ENCODE measurements at places on chromosomes 2 and 18.

DNA sequence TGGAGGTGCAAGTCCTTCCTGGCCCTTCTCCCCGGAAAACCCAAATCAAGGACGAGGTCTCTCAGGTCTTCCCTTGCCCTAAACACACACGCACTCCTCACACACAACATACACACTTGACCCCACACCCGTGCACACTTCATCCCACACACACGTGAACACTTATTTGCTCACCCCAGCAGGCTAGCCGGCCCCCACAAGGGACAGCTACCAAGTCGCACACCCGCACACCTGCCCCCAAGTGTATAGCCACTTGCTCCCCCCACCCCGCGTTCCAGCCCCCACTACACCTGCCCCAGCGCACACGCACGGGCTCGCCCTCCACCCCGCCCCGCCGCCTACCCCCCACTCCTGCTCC is 359 bp downstream of the TGFBRAP1 start:
- no peak for DNase-seq

GRCh38 chr2:66498289-66498975 is 63.5 kb downstream of the MEIS1 start:
- no peak for DNase-seq

- DNase-seq, result no peak
Observed at GRCh38 chr2:150468350-150468960, 19.0 kb downstream of the RND3 start.

GRCh38 chr18:48572402-48573126 is 33.7 kb downstream of the CTIF start:
- no peak for DNase-seq

GRCh38 chr2:81576713-81577112 is 1272.2 kb upstream of the LRRTM1 start:
- no peak for DNase-seq

GRCh38 chr2:1450915-1451314 is 37.7 kb downstream of the TPO start:
- no peak for DNase-seq

DNA sequence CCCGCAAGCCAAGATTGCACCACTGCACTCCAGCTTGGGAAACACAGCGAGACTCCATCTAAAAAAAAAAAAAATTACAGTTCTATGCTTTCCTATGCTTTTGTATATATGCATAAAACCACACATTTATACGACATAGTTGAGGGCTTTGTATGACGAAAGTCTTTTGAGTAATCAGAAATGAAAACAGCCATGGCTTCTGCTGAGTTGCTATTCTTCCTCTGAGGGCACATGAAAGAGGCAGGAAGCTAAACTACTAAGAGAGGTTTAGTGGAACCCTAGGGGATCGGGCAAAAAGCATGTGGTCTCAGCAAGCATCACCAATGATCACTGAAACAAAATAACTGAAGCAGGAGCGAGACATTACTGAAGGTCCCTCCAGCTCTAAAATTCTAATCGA is 99.6 kb downstream of the ZAP70 start:
- DNase-seq, result no peak

DNA sequence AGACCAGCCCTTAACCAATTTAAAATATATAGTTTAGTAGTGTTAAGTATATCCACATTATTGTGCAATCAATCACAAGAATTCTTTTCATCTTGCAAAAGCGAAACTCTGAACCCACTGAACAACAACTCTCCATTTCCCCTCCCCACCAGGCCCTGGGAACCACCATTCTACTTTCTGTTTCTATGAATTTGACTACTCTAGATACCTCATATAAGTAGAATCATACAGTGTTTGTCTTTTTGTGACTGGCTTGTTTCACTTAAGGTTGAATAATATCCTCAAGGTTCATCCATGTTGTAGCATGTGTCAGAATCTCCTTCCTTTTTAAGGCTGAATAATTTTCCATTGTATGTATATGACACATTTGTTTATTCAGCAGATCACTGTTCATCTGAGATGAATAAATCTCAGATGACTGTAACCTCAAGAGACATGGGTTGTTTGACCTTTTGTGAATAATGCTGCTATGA is 8.1 kb upstream of the SOS1 start:
- peak; percentile 32 for DNase-seq

DNA sequence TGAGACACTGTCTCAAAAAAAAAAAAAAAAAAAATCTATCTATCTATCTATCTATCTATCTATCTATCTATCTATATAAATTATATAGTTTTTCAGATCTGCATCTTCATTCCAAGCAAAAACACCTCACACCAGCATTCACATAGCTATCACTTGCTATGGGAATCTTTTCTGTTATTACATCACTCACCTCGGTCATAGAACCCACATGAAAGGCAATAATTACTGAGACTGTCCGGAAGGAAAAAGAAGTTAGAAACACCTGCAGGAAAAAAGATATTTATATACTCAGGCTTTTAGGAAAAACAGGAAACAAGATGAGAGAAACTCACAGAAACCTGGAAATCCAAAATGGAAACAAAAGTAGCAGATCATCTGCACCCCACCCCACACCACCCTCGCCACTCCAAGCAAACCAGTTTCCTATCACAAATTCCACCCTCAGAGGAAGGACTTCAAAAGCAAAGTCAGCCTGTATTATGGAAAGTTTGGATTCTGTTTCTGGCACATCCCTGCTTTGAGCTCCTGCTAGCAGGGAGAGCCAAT is 21.9 kb upstream of the CCDC141 start:
- no peak for DNase-seq

GRCh38 chr2:198008230-198008629 is 203.8 kb downstream of the PLCL1 start:
- DNase-seq, result no peak

- no peak for DNase-seq
Observed at GRCh38 chr18:51726614-51727013, 529.1 kb upstream of the MEX3C start.

GRCh38 chr18:7987284-7987976 is 420.3 kb downstream of the PTPRM start:
- DNase-seq, result no peak

- DNase-seq, result no peak
Observed at GRCh38 chr18:64807560-64807959, 658.7 kb upstream of the LINC00305 start.

Measured in activated CD8-positive, alpha-beta memory T cell treated with anti-CD3 and anti-CD28 coated beads for 4 hours (primary cell).